ENCODE measurements at places on chromosomes 5 and 9. TPM values are rescaled to one million over a fixed set of nuclear protein-coding genes. Genes with fewer than 3 reads are reported as not detected.
A peak's percentile ranks its signal among the peaks of the same experiment; 100 is the strongest.

The WDR38 gene
- not detected for total RNA-seq

GRCh38 chr5:158140120-158140731 lies 281.3 kb upstream of the CLINT1 start:
- no peak overlapping the region for H3K27ac ChIP-seq
- H3K4me3 ChIP-seq, result no peak overlapping the region
- DNase-seq, result no peak
- H3K4me1 ChIP-seq, result no peaks in the 10 kb centered on the region
- no peaks in the 10 kb centered on the region for H3K27me3 ChIP-seq

GRCh38 chr9:37575921-37576721 lies at the start of gene FBXO10:
TSS of gene FBXO10 (minus strand) at chr9:37576380. CDS start at chr9:37541768, 34,612 bp downstream.
- H3K27ac ChIP-seq, result no peak within 1 kb of the TSS
- H3K4me3 ChIP-seq, result peak within 1 kb of the TSS; percentile 65

The SH3RF2 gene
- total RNA-seq, result 0.11 TPM

GRCh38 chr9:91532325-91532724 lies 108.7 kb upstream of the NFIL3 start:
- no peak overlapping the region for H3K27ac ChIP-seq
- peaks cover 14% of the 10 kb centered on the region for H3K27me3 ChIP-seq
- no peaks in the 10 kb centered on the region for H3K36me3 ChIP-seq
- H3K4me1 ChIP-seq, result no peaks in the 10 kb centered on the region

GRCh38 chr9:87152256-87152655 lies 204.9 kb upstream of the GAS1 start:
- peaks cover 25% of the 10 kb centered on the region for H3K27me3 ChIP-seq
- H3K36me3 ChIP-seq, result no peaks in the 10 kb centered on the region
- no peak for DNase-seq
- H3K4me1 ChIP-seq, result peaks cover 7% of the 10 kb centered on the region
- no peak overlapping the region for H3K4me3 ChIP-seq

DNA sequence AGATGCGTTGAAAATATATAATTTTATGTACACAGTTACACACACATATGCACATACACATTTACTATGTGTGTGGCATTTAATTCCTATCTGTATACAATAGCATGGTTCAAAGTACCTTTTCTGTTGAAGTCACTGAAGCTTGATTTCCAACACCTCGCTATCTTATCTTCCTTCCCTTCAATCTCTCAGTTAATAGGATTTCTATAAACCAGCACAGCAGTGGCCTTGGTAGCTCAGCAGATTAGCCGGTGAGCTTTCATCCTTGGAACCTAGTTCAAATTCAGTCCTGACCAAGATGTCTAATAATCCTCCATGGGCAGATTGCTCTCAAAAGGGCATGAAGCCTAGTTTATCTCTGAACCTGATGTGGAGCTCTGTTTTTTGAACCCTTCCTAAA lies 2389.5 kb downstream of the MAT2B start:
- H3K4me1 ChIP-seq, result no peaks in the 10 kb centered on the region
- H3K36me3 ChIP-seq, result no peaks in the 10 kb centered on the region
- H3K4me3 ChIP-seq, result no peak overlapping the region
- DNase-seq, result no peak
- no peaks in the 10 kb centered on the region for H3K27me3 ChIP-seq
- H3K27ac ChIP-seq, result no peak overlapping the region

DNA sequence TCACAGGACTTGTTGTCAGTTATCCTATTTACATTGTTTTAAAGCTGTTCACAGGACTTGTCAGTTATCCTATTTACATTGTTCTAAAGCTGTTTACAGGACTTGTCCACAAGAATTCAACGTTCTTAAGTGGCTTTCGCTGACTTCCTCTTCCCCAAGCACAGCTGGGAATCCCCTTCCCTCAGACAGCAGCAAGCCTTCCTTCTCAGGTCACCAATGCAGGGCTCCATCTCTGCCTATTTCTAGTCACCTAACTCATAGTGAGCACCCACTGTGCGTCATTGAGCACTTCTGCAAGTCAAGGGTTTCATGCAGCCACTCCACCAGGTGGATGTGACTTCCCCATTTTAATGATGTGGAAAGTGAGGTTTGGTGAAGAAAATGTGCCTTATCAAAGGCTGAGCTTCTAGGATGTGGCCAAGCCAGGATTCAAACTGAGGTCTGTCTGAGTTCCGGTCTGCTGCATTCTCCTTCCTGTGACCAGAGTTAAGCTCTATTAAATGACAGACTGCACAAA lies 109.8 kb upstream of the ZNF462 start:
- no peak overlapping the region for H3K4me3 ChIP-seq
- no peaks in the 10 kb centered on the region for H3K36me3 ChIP-seq

The ZDHHC11B gene
- total RNA-seq, result 14.8 TPM

- H3K4me3 ChIP-seq, result no peak overlapping the region
- H3K36me3 ChIP-seq, result no peaks in the 10 kb centered on the region
- no peak overlapping the region for H3K27ac ChIP-seq
Measured at GRCh38 chr9:36543916-36544315, 28.8 kb upstream of the MELK start.

The NEUROG1 gene
- total RNA-seq, result not detected

The TAF11L10 gene
- total RNA-seq, result not detected

DNA sequence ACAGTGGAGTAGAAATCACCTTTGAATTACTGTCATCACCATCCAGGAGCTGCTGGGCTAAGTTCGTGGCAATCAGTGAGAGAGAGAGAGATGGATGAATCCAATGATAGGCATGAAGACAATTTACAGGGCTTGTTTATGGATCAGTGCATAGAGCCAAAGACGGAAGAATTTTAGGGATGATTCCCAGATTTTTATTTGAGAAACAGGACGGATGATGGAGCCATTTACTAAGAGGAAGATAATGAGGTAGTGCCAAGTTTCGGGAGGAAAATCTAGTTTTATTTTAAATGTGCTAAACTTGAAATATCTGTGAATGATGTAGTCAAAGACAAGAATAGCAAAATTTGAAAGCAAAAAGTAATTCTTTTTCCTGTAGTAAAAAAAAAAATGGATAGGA lies 394.2 kb upstream of the PAPPA start:
- no peak overlapping the region for H3K4me3 ChIP-seq
- H3K36me3 ChIP-seq, result no peaks in the 10 kb centered on the region
- no peaks in the 10 kb centered on the region for H3K4me1 ChIP-seq
- no peak for DNase-seq

- no peak overlapping the region for H3K27ac ChIP-seq
- no peaks in the 10 kb centered on the region for H3K36me3 ChIP-seq
- H3K27me3 ChIP-seq, result no peaks in the 10 kb centered on the region
- H3K4me1 ChIP-seq, result peaks cover 3% of the 10 kb centered on the region
- no peak for DNase-seq
- H3K4me3 ChIP-seq, result no peak overlapping the region
Measured at GRCh38 chr5:79269733-79270166, 33.8 kb downstream of the JMY start.

- H3K4me3 ChIP-seq, result peak overlapping the region; percentile 54
- no peak overlapping the region for H3K27ac ChIP-seq
- peaks cover 70% of the 10 kb centered on the region for H3K27me3 ChIP-seq
- DNase-seq, result peak; percentile 13
Measured at GRCh38 chr5:140043508-140043872, 391 bp upstream of the NRG2 start.

- no peaks in the 10 kb centered on the region for H3K36me3 ChIP-seq
- DNase-seq, result no peak
- H3K4me3 ChIP-seq, result no peak overlapping the region
- no peaks in the 10 kb centered on the region for H3K4me1 ChIP-seq
- no peak overlapping the region for H3K27ac ChIP-seq
- no peaks in the 10 kb centered on the region for H3K27me3 ChIP-seq
Measured at GRCh38 chr9:117233016-117233415, 181.8 kb downstream of the ASTN2 start.

DNA sequence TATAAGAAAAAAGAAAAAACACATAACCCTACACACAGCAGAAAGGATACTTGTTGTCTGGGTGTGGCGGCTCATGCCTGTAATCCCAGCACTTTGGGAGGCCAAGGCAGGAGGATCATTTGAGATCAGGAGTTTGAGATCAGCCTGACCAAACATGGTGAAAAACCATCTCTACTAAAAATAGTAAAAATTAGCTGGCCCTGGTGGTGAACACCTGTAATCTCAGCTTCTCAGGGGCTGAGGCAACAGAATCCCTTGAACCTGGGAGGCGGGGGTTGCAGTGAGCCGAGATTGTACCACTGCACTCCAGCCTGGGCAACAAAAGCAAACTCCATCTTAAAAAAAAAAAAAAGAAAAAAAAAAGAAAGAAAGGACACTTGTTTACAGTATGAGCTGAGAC lies 147.6 kb upstream of the PITX1 start:
- H3K27ac ChIP-seq, result no peak overlapping the region
- no peak for DNase-seq
- H3K4me3 ChIP-seq, result no peak overlapping the region
- no peaks in the 10 kb centered on the region for H3K4me1 ChIP-seq
- H3K27me3 ChIP-seq, result no peaks in the 10 kb centered on the region
- no peaks in the 10 kb centered on the region for H3K36me3 ChIP-seq

The BRD3 gene
- total RNA-seq, result 26.7 TPM

The ADGRD2 gene
- total RNA-seq, result not detected

DNA sequence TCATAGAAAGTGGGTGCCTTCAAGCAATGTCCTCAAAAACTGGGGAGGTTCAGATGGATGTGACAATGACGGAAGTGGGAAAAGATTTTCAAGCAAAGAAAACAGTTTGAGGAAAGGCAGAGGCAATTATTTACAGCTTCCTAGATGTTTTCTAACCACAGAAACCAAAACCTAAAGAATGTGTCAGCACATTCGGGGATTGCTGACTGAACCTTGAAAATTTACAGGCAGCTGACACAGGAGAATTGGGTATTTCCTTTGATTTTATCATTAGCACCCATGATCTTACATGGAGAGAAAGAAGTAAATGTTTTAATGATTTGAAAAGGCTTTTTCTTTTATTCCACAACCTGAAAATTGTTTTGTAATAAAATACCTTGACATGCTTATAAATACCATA lies 369.0 kb downstream of the ACTL7B start:
- no peak overlapping the region for H3K27ac ChIP-seq
- H3K4me3 ChIP-seq, result no peak overlapping the region
- H3K36me3 ChIP-seq, result no peaks in the 10 kb centered on the region
- DNase-seq, result no peak
- H3K27me3 ChIP-seq, result no peaks in the 10 kb centered on the region

The ZCCHC9 gene
- 16.3 TPM for total RNA-seq

GRCh38 chr9:16119261-16120230 lies 566.7 kb downstream of the CCDC171 start:
- H3K27ac ChIP-seq, result no peak overlapping the region
- H3K4me1 ChIP-seq, result no peaks in the 10 kb centered on the region
- H3K36me3 ChIP-seq, result no peaks in the 10 kb centered on the region

The C5orf52 gene
- not detected for total RNA-seq

- no peak overlapping the region for H3K4me3 ChIP-seq
- H3K4me1 ChIP-seq, result no peaks in the 10 kb centered on the region
- no peak for DNase-seq
- H3K27ac ChIP-seq, result no peak overlapping the region
Measured at GRCh38 chr5:139146809-139147482, 51.2 kb downstream of the SIL1 start.

GRCh38 chr5:84287951-84288350 lies 96.7 kb downstream of the EDIL3 start:
- DNase-seq, result no peak
- H3K4me3 ChIP-seq, result no peak overlapping the region
- no peaks in the 10 kb centered on the region for H3K36me3 ChIP-seq
- no peaks in the 10 kb centered on the region for H3K27me3 ChIP-seq

GRCh38 chr5:91484662-91485061 lies 101.5 kb upstream of the ARRDC3 start:
- no peaks in the 10 kb centered on the region for H3K27me3 ChIP-seq
- H3K4me1 ChIP-seq, result peaks cover 1% of the 10 kb centered on the region
- H3K27ac ChIP-seq, result no peak overlapping the region
- DNase-seq, result no peak
- no peak overlapping the region for H3K4me3 ChIP-seq

DNA sequence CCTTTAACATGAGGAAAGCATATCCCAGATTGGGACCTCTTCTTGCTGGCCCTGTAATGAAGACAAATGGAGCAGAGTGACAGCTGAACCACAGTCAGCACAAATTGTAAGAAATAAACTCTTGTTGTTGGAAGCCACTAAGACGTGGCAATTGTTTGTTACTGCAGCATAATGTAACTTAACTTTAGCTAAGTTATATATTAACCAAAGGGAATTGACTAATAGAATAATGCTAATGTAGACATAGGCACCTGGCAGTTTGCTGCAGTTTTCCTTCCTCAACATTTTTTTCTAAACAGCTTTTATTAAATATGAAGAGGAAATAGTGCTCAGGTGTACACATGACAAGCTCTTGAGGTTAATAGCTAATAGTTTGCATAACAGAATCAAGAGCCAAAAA lies 300.7 kb upstream of the SLC30A5 start:
- H3K27me3 ChIP-seq, result peaks cover 8% of the 10 kb centered on the region
- H3K36me3 ChIP-seq, result no peaks in the 10 kb centered on the region
- DNase-seq, result no peak
- H3K27ac ChIP-seq, result no peak overlapping the region
- H3K4me3 ChIP-seq, result no peak overlapping the region
- H3K4me1 ChIP-seq, result no peaks in the 10 kb centered on the region

DNA sequence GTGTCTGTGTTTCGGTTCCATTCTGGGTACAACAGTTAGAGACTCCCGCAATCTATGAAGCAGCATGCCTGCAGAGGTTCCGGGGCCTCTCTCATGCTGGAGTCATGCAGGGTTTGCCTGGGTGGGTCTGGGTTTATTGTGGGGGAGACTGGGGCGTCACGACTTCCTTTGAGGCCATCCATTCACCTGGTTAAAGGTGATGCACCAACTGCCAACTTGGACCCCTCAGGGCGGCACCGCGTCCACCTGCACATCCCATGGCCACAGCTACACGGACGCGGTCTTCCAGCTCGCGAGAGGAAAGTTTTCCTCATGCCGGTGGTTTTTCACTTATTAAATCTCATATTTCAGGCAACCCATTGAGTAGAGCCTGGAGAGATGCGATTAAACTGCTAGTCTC lies 30.9 kb upstream of the IRX4 start:
- no peak for DNase-seq
- no peaks in the 10 kb centered on the region for H3K4me1 ChIP-seq
- no peak overlapping the region for H3K27ac ChIP-seq

DNA sequence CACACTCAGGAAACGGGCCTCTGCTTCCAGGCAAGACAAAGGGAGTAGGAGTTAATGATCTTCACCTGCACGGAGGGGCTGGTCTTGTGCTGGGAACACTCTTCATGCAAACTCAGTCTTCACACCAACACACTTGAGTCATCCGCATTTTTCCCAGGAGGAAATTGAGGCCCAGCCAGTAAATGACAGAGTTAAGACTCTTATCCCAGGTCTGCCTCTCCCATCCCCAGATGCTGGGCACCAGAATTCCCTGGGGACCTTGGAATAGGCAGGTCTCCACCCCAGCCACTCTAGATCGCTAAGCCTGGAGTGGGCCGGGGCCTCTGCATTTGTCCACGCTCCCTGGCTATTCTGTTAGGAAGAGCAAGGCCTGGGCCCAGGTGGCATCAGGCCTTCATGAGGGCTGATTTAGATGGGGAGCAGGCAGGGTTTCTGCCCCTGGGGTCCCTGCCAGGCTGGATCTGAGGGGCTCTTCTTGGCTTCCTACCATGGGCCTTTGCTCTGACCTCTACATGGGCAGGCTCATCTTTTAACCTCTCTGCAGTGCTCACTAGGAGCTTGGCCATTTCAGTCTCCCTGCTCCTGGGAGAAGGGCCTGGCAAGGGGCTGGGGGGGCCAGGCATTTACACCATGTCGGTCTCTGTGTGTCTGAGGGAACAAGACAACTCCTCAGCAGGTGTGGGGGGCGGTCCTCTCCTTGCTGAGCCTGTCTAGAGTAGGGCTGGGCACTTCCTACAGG lies 77.3 kb downstream of the AMBP start:
- no peak overlapping the region for H3K27ac ChIP-seq
- H3K27me3 ChIP-seq, result no peaks in the 10 kb centered on the region
- H3K36me3 ChIP-seq, result no peaks in the 10 kb centered on the region
- no peaks in the 10 kb centered on the region for H3K4me1 ChIP-seq
- DNase-seq, result no peak

GRCh38 chr5:119404033-119404432 lies 48.2 kb downstream of the TNFAIP8 start:
- DNase-seq, result no peak
- H3K27ac ChIP-seq, result no peak overlapping the region
